ENCODE measurements at places on chromosomes 16 and 17.

DNA sequence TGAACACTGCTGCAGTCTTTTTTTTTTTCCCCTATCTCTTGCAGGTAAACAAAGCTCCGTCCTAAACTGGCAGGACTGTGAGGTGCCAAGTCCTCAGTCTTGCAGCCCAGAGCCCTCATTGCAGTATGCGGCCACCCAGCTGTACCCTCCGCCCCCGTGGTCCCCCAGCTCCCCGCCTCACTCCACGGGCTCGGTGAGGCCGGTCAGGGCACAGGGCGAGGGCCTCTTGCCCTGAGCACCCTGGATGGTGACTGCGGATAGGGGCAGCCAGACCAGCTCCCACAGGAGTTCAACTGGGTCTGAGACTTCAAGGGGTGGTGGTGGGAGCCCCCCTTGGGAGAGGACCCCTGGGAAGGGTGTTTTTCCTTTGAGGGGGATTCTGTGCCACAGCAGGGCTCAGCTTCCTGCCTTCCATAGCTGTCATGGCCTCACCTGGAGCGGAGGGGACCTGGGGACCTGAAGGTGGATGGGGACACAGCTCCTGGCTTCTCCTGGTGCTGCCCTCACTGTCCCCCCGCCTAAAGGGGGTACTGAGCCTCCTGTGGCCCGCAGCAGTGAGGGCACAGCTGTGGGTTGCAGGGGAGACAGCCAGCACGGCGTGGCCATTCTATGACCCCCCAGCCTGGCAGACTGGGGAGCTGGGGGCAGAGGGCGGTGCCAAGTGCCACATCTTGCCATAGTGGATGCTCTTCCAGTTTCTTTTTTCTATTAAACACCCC is 13.8 kb downstream of the IL34 start:
- no peak for DNase-seq

- peak; percentile 10 for DNase-seq
These were observed 215.4 kb downstream of the SOX9 start for GRCh38 chr17:72336026-72336803.

DNA sequence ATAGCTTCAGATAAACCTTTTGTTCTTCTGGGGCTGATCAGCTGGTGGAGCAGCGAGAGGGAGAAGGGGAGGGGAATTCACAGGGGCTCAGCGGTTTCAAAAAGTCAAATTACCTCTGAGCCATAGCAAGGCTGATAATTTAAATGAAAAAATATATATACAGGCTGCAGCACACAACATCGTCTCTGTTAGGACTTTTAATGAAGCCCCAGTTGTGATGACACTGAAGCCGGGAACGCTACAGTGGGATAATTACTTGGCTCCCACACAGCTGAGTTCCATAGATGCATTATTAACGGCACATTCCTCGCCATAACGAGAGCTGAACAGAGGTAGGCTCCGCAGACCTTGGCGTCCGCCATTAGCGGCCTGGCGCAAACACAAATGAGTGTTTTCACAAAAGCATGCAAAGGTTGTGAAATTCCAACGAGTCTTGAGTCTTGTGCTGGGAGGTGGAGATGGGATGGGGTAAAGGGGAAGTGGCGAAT is 216.0 kb downstream of the C16orf78 start:
- DNase-seq, result no peak

- DNase-seq, result no peak
These were observed 3.3 kb downstream of the DECR2 start for GRCh38 chr16:404971-405486.

GRCh38 chr16:31002862-31003341 is 7.5 kb downstream of the STX1B start:
- no peak for DNase-seq

- DNase-seq, result peak; percentile 89
These were observed 4.3 kb upstream of the TLCD2 start for GRCh38 chr17:1714427-1714979.

DNA sequence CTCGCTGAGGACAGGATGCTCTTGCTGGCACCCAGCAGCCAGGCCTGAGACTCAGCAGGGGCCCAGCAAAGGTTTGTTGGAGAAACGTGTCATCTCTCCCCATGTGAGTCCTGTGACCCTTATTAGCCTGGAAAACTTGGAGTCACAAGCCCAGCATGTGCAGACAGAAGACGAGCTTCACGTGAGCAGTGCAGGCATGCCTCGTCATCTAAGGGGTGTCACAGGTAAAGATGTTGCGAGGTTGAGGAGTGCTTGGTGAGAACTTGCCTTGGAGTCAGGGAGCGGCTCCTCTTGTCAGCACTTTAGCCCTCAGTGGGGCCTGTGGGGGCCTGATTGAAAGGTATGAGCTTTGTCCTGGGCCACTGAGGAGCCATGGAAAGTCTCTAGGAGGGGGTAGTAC is 2.1 kb upstream of the CTRL start:
- peak; percentile 16 for DNase-seq

DNA sequence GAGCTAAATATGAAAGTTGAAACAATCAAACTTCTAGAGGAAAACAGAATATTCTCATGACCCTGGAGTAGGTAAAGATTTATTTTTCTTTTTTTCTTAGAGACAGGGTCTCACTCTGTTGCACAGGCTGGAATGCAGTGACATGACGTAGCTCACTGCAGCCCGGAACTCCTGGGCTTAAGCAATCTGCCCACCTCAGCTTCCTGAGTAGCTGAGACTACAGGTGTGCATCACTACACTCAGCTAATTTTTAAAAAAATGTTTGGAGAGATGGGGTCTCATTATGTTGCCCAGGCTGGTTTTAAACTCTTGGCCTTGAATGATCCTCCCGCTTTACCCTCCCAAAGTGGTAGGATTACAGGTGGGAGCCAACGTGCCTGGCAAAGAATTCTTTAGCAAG is 15.5 kb downstream of the IKZF3 start:
- no peak for DNase-seq

- peak; percentile 22 for DNase-seq
These were observed 9.0 kb upstream of the NXPH3 start for GRCh38 chr17:49566668-49567071.

DNA sequence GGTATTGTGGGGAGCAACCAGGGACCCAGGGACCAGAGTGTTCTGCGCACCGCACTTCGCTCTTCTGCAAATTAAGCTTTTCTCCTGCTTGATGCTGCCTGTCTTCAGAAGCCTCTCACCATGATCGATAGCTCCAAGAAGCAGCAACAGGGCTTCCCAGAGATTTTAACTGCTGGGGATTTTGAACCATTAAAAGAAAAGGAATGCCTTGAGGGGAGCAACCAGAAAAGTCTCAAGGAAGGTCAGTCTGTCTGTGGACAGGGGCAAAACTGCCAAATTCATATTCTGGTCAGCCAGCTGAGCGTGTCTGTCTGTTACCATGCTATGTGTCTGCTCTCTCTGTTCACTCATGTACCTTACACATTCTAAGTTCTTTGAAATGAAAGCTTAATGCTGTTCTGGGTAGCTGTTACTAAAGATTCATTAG is 115.7 kb downstream of the MRTFB start:
- DNase-seq, result peak; percentile 61

GRCh38 chr17:8455665-8456209 is 20.1 kb downstream of the NDEL1 start:
- no peak for DNase-seq

DNA sequence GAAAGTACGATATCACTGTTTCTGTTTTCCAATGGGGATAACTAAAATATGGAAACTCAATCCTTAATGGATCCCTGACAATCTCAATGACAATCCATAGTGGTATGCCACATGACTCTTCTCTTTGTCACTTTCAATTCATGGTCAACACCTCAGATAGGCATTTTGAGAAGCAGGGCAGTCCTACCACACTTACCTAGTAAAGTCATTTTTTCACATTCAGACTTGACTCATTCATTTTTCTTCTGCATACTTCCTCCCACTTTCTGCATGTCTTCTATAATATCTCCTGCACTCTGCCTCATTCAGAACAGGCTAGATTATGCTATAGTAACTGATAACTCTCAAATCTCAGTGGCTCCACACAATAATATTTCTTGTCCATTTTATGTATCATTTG is 117.5 kb downstream of the FTO start:
- DNase-seq, result no peak

- no peak for DNase-seq
These were observed 147.6 kb upstream of the CES5A start for GRCh38 chr16:56022818-56023217.

DNA sequence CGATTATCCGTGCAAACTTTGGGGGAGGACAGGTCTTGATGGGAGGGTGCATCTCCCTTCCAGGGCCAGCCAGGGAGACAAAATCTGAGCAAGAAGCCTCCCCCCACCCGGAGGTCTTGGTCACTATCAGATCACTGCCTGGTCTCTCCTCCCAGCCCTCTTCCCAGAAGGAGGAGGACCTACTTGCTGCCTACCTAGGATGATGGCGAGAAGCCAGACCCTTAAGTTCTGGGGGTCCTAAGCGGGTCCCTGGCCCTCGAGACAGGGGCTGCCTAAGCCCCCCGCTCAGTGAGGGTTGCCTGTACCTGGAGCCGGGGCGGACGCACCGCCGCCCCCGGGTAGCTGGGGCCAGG is 4.6 kb downstream of the TSPOAP1 start:
- DNase-seq, result no peak

GRCh38 chr17:70144260-70144846 is 25.0 kb upstream of the KCNJ2 start:
- peak; percentile 56 for DNase-seq

GRCh38 chr17:7423679-7424078 is 1.7 kb upstream of the SPEM2 start:
- peak; percentile 67 for DNase-seq

DNA sequence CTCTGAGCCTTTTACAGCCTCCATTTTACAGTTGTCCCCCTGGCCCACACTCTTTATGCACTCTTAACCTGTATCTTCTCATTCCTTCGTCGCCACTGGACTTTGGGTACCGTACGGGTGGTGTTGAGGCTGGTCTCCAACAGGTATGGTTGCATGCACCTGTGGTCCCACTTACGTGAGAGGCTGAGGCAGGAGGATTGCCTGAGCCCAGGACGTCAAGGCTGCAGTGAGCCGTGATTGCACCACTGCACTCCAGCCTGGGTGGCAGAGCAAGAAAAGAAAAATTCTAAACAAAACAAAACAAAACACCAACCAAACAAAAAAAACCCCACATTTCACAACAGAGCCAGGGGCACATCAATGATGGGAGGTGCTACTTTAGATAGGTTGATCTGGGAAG is 14.4 kb upstream of the TMEM98 start:
- DNase-seq, result no peak
